Neural progenitor cell (in vitro differentiated cells): ENCODE measurements at places on chromosomes 7 and 10.

DNA sequence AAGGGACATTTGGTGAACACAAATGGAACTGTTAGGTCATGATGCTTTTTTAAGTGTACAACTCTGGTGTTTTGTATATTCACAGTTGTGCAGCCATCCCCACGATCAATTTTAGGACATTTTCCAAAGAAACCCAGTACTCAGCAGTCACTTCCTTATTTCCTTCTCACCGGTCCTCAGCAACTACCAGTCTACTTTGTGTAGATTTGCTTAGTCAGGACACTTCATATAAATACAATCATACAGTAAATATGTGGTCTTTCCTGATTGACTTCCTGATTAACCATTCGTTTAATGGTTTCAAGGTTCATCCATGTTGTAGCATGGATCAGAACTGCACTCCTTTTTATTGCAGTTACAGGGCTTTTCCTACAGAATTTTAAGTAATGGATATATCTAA is 14.4 kb downstream of the SGPL1 start:
- no peak for DNase-seq

DNA sequence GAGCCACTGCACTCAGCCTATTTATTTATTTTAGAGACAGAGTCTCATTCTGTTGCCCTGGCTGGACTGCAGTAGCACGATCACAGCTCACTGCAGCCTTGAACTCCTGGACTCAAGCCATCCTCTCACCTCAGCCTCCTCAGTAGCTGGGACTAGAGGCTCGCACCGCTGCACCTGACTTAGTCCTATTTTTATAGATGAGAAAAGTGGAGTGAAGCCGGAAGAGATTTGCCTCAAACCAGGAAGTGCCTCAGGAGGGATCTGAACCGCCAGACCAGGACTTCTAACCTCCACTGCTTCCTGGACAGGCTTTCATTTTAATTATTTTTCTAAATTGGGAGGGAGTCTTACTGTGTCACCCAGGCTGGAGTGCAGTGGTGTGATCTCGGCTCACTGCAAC is 17.5 kb upstream of the CLIP2 start:
- no peak for DNase-seq

- no peak for DNase-seq
Observed at GRCh38 chr7:5755704-5756504, 25.6 kb downstream of the RNF216 start.

DNA sequence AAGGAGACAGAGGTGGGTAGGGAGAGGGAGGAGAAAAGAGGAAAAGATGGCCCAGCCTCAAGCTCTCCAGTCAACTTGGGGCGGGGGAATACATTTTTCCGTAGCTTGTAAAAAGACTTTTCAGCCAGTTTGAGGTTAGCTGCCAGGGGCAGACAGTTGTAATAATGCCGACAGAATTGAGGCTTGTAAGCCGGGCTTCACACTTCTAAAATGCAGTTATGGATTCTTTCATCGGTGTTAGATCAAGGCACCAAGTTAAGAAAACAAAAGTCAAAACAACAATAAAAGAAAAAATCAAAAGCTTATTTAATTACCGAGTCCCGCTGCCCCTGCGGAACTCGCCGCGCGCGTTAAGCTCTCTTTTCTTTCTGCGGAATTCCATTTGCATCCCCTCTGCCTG is 448 bp upstream of the EVX1 start:
- peak; percentile 24 for DNase-seq

DNA sequence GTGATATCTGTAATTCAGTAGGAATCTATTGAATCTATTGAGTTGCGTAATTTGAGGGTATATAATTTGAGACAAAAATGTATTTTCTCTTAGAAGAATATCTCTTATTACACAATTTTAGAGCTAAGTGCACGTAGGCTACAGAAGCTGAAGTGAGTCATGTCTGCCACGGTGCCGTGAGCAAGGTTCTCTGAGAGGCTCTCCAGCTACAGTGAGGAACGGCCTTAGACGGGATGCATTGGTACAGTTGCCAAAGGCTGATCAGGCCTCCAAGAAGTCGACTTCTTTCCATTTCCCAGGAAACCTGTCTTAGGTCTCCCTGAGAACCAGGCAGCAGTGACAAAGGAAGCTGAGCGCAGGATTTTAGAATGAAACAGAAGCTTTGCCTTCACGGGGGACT is 28.6 kb downstream of the TCERG1L start:
- no peak for DNase-seq

DNA sequence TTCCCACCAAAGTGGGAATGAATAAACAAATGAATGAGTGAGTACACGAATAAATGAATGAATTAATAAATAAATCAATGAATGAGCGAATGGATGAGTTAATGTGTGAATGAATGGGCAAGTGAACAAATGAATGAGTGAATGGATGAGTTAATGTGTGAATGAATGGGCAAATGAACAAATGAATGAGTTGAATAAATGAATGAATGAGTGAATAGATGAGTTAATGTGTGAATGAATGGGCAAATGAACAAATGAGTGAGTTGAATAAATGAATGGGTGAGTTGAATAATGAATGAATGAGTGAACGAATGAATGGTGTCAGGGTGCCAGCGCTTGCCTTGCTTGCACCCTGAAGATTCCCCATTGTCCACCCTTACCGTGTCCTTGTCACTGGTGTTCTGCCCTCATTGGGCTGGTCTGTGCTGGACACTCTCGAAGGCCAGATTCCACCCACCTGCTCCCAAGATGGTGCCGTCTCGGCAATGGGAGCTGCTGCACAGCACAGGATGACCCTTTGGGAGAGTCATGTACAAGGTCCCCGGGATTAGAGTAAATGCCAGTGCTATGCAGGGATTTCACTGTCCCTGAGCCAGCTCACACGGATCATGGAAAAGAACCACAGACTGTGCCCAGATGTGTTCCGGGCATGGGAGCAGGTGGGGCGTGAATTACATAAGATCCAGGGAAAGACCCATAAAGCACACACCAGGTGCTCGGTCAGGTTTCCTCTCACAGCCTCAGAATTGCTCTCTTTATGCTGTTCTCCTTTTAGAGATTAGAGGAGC is 83.2 kb downstream of the CAMK1D start:
- DNase-seq: no peak

GRCh38 chr7:132029369-132030085 is 473.1 kb upstream of the PODXL start:
- DNase-seq: no peak

DNA sequence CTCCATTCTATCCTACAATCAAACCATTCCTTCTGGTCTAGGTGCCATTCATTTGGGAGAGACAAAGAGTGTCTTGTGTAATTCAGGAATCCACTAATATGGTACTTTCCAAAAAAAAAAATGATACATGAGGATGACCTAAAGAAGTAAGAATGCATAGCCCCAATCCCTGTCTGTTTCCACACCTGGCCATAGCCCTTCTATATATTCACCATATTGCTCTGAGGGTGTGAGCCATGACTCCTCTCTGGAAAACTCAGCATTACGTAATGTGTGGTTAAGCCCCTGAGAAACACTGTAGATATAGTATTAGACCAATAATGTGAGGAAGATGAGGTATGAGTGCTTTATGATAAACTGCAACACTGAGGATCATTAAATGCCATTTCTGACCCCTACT is 592.7 kb downstream of the INHBA start:
- DNase-seq: no peak

- peak; percentile 64 for DNase-seq
Observed at GRCh38 chr7:107463139-107464078, 6.4 kb upstream of the GPR22 start.

- peak; percentile 65 for DNase-seq
Observed at GRCh38 chr10:100993986-100994708, 5.5 kb upstream of the LZTS2 start.

- no peak for DNase-seq
Observed at GRCh38 chr10:43471935-43472720, 35.2 kb downstream of the ZNF487 start.

DNA sequence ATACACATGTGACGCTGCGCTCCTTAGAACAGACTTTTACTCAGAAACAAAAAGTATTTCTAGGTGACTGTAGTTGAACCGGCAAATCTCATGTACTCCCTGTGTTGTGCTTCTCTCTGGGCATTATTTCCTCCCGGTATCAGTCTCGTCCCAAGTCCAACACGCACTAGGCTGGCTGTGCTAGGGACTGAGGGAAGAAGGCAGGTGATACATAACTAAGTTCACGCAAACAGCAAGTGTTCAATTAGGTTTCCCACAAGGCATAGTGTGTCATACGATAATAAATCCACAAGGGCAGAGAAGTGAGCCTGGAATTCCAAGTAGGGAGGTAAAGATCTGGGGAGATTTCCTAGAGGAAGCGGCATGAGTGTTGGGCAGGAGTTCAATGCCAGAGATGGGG is 20.4 kb downstream of the FAM53B start:
- no peak for DNase-seq

DNA sequence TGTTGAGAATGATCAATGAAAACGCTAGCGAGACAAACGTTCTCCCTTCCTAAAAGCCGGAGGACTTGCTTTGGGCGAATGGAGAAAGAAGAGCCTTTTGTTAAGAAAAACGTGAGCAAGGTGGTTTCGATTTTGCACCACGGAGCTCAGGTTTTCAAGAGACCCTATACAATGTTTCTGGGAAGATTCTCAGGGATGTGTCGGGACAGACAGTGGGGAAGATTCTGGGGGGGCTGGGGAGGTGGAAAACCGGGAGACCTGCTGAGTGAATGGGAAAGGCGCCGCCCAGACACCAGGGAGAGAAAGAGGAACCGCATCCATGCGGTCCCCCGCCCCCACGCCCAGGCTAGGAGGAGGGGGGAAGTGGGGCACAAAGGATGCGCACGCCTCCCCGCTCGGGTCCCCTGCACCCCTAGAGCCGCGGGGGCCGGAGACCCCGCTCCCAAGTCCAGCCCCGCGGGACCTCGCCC is 745 bp downstream of the YWHAG start:
- peak; percentile 68 for DNase-seq

GRCh38 chr10:52357971-52358370 is 43.9 kb downstream of the DKK1 start:
- no peak for DNase-seq

DNA sequence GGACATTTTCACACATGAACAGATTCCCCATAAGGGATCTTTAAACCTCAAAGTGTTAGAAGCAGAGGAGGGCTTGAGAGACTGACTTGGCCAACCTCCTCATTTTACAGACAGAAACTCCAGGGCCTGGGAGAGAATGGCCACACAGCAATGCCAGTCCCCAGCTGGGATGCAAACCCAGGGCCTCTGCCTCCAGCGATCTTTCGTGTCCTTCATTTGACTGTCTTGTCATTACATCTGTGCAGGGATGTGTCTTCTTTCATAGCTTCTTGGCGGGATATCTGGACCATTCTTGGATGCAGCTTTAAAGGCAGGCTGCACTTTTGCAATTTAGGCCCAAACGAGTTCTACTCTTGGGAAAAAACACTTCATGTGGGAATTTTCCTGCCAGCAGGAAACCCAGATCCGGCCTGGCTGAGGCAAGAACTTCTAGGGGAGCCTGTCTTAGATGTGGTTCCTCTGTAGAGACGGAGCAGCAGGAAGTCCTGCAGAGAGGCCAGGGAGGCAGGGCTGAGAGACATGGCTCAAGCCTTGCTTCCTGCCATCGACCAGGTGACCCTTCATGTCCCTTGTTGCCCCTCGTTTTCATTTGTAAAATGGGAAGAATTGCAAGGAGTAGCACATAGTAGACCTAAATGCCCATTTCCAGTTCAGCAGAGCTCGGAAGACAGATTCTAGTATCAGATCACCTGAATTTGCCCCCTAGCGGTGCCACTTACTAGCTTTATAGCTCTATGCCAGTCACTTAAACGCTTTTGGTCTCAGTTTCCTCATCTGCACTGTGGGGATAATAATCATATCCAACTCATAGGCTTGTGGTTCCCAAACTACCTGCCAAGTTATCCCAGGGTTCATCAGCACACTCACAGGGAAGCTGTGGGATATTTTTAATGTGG is 43.9 kb upstream of the SLC29A3 start:
- DNase-seq: no peak

DNA sequence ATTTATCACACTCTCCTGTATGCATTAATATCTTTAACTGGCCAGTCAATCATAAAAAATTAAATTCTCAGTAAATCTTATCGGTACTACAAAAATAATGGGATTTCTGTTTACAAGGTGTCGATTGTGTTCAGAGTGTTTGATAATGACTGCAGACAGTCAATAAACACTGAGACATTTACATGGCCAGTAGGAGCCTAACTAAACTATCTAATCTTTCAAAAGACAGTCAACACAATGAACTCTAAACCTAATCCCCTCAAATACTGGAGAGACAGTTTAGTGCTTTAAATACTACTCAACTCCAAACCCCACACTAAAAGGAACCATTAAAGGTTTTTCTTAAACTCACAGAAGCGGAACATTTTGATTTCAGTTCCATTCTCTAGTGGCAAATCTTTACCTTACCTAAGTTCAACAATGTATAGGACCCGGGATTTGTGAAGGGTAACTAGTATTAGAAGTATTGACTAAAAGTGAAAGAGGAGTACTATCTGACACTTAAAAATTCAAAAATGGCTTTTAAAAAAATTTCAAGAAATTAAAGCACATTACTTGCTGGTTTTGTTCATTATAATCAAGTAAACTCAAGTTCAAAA is 37.3 kb upstream of the EXOC6 start:
- peak; percentile 37 for DNase-seq

GRCh38 chr7:116193329-116194087 is 16.8 kb upstream of the TES start:
- DNase-seq: no peak
